Non-pigmented ciliary epithelial cell (primary cell): ENCODE measurements at places on chromosomes 11 and 22.
A peak's percentile ranks its signal among the peaks of the same experiment; 100 is the strongest.

GRCh38 chr11:75849894-75850293 lies 34.9 kb downstream of the UVRAG start:
- DNase-seq = no peak

- no peak for DNase-seq
Measured at GRCh38 chr11:79321263-79321662, 119.6 kb downstream of the TENM4 start.

DNA sequence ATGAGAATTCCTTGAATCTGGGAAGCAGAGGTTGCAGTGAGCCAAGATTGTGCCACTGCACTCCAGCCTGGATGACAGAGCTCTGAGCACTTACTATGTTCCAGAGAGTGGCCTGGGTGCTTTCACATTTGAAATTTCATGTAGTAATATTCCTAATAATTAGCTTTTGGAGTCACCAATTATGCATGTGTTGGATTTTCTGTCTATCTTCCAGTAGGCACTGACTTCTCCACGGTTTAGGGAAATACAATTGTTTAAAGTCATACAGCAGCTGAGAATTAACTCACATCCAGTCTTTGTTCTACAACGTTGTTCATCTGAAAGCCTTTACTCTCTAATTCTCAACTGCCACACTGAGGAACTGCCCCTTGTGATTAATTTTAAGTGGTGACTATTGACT lies 150.2 kb downstream of the CSNK2A3 start:
- no peak for DNase-seq

- DNase-seq = peak; percentile 66
Measured at GRCh38 chr22:31602259-31602952, 59.6 kb downstream of the PISD start.

DNA sequence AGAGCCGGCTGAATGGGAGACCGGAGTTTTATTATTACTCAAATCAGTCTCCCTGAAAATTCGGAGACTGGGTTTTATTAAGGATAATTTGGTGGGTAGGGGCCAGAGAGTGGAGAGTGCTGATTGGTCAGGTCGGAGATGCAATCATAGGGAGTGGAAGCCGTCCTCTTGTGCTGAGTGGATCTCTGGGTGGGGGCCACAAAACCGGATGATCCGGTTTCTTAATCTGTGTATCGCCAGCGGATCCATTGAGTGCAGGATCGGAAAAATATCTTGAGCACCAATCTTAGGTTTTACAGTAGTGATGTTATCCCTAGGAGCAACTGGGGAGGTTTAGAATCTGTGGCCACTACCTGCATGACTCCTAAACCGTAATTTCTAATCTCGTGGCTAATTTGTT lies 886 bp upstream of the NIPSNAP1 start:
- no peak for DNase-seq

- DNase-seq = no peak
Measured at GRCh38 chr22:46777609-46777970, 15.1 kb downstream of the TBC1D22A start.

GRCh38 chr11:829847-830294 lies 2.2 kb downstream of the CRACR2B start:
- DNase-seq = no peak

DNA sequence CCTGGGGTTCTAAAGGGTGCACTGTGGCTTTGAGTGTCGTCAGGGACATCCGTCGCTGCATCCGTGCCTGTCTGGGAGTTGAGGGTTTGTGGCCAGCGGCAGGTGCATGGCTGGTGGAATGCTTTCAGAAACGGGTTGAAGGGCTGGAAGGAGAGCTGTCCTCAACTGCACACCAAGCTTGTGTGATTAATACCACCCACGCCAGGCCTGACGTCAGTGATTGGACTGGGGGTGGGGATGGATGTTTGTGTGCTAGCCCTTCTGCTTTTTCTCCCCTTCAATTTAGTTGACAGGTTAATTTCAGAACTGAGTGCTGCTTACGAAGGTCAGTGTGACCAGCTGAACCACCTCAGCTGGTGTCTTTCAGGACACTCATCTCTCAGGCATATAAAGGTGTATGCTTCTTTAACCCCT lies 3.2 kb upstream of the GAB2 start:
- peak; percentile 55 for DNase-seq

- no peak for DNase-seq
Measured at GRCh38 chr11:115298300-115299012, 205.8 kb downstream of the CADM1 start.

GRCh38 chr22:41598891-41599635 lies 9.4 kb upstream of the PMM1 start:
- no peak for DNase-seq

DNA sequence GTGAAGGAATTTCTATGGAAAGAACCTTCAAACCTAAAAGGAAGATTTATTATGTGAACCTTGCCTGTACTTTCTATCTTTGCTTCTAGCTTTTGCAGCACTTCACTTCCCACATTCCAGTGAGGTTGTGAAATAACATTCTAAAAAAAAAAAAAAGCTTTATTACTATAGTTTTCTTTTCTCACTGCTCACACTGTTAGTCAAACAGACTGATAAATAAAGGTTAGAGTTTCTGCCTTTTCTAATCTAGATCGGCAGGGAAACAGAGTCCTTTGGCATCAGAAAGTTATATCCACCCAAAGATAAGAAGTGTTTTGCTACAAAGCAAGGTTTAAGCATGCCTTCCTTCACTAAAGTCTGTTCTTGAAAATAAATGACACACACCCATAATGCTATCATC lies 2.8 kb downstream of the AAMDC start:
- DNase-seq = no peak

- DNase-seq = no peak
Measured at GRCh38 chr11:116793772-116794097, 2.1 kb upstream of the APOA5 start.

GRCh38 chr22:39617342-39617741 lies 46.8 kb downstream of the CACNA1I start:
- DNase-seq = no peak

DNA sequence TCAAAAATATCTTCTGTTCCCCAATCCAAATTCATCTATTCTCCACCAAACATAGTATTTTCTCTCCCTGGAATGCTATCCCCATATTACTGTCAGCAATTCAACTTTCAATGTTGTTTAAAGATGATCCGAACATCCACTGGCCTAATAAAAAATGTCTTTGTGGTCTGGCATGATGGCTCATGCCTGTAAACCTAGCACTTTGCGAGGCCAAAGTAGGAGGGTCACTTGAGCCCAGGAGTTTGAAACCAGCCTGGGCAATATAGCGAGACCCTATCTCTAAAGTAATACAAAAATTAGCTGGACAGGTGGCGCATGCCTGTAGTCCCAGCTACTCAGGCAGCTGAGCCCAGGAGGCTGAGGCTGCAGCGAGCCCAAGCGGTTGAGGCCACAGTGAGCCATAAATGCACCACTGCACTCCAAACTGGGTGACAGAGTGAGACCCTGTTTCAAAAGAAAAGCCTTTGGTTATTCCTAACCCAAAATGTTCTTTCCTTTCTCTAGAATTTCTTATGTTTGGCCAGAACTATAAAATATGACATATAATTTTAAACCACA lies 29.8 kb downstream of the SIK3 start:
- DNase-seq = no peak

- peak; percentile 74 for DNase-seq
Measured at GRCh38 chr11:57424792-57425564, 1.9 kb downstream of the SLC43A3 start.

DNA sequence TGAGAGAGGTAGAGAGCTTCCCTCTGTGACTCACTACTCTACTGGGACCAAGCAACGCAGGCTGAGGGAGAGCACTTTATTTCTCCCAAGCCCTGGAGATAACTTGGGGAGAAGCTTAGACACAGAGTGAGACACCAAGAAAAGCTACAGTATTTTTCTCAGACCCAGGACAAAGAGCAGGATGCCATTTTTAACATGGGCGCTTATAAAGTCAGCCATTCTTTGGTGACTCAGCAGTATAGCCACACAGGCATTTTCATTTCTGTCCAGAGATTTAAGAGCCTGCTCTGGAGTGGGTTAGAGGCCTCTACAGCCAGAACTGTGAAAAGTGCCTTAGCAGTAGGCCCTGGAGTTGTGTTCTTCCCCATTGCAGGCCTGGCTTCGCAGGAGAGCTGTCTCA lies 55.0 kb upstream of the GLYAT start:
- no peak for DNase-seq

DNA sequence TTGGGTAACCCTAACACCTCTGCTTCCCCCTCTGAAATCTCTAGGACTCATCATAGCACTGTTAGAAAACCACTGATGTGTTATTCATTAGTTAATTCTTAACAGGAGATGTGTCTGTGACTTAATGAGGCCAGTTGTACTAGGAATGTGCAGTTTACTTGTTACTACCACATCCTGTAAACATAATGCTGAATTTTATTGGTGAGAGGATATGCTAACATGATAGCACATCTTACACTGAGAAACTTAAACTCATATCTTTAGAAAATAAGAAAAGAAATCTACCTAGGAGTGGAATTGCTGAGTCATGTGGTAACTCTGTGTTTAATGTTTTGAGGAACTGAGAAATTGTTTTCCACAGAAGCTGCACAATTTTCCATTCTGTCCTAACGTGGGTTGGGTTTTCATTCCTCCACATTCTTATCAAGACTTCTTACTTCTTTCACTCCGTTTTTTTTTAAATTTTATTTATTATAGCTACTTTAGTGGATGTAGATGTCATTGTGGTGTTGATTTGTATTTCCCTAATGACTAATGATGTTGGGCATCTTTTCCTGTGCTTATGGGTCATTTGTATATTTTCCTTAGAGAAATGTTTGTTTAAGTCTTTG lies 33.7 kb downstream of the RNF121 start:
- no peak for DNase-seq

- no peak for DNase-seq
Measured at GRCh38 chr22:41526226-41526829, 17.9 kb downstream of the POLR3H start.

GRCh38 chr22:40043081-40043480 lies 48.3 kb downstream of the FAM83F start:
- DNase-seq = no peak

DNA sequence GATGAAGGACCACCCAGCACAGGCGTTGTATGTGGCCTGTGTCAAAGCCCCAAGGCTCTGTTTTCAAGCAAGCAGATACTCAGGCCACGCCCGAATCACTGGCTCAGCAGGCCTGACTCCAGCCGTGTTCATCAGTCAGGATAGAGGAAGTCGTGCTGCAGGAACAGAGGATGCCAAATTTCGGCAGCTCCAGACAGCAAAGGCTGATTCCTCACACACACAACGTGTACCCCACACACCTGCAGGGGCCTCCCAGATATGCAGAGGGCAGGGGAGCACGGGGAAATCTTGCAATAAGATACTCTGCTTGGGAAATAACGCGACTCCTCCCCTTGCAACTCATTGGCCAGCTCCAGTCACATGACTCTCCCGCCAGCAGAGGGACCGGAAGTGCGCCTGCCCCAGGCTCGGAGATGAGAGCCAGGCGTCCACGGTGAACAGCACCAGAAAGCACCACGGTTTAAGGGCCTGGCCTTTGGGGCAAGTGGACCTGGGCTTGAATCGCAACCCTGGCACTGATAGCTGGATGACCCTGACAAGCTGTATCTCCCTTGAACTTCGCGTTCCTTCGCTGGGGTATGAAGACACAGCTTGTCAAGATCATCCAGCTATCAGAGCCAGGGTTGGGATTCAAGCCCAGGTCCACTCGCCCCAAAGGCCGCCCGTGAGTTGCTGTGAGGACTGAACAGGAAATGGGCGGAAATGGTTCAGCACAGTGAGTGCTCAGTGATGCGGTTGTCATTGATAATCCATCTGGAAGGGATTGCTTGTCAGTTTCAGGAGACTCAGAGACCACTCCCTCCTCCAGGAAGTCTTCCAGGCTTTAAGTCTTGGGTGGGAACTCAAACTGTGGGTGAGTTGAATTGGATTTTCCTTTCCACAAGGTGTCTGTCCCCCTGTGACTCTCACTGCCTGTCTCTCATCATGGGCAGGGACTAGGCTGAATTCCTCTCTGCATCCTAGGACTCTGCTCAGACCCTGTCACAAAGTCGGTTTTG lies 88.5 kb downstream of the MYEOV start:
- no peak for DNase-seq

GRCh38 chr11:20762980-20763379 lies 93.6 kb downstream of the NELL1 start:
- no peak for DNase-seq

DNA sequence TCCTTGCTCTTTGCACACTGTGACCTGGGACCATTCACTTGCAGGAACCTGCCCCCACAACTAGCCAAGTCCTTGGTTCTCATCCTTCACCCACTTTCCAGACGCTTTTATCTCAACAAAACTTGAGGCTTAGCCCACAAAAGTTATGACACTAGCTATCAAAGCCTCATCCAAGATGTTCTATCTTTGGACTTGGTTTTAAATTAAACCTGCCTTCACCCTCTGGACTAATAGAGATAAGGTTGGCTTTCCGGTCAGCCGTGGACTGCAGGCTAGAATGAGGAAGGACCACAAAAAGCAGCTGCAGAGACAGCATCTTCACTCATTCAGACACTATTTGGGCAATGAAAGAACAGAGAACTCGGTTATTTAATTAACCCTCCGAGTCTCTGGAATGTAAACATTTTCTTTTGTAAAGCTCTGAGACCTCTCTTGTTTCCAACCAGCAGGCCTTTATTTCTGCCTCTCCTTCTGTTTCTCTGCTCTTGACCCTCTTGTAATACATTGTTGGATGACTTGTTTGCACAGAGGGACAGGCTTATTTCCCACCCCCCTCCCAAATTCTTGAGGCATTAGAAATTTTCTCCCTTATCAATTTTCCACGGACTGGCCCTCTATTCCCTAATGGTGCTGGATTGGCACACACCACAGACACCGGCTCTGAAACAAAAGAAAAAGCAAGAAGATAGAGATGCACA lies 41.4 kb downstream of the ARL14EP start:
- DNase-seq = no peak

GRCh38 chr11:69874178-69874983 lies 55.2 kb upstream of the FGF3 start:
- no peak for DNase-seq

DNA sequence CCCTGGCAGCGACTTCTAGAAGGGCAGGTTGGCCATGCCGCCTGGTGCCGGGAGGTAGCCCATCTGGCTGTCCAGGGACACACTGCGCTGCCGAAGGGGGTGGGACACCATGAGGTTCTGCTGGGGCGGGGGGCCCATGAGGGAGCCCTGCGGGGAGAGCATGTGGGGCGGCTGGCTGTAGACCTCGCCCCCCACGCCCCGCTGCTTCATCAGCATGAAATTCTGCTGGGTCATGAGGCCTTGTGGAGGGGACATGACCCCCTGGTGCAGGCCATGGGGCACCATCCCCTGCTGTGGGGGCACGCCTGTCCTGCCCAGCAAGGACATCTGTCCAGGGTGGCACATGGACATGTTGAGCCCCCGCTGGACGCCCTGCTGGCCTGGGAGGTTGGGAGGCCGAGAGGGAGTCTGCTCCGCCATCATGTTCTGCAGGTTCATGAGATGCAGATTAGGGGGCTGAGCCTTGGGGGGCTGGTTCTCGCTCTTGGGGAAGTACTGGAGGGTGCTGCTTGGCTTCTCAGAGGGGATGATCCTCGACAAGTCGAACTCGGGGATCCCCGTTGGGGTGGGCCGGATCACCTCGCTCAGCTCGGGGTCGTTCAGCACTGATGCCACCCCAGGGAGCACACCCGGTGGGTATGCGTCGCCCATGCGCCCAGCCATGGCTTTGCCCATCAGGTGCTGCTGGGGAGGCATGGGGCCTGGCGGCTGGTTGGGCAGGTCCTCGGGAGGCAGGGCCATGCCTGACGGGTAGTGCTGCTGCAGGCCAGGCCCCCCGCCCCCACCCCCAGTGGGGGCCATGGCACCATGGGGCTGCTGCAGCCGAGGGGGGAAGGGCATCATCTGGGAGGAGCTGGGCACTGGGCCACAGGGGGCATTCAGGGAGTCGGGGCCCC lies 15.0 kb downstream of the CXCR5 start:
- no peak for DNase-seq

GRCh38 chr11:86443415-86443814 lies 68.7 kb downstream of the CCDC81 start:
- DNase-seq = no peak

- DNase-seq = no peak
Measured at GRCh38 chr11:34105957-34106504, 602 bp downstream of the NAT10 start.
